HepG2 (cell line): ENCODE measurements at places on chromosomes 5 and 9.
A peak's percentile ranks its signal among the peaks of the same experiment; 100 is the strongest.

GRCh38 chr9:128106940-128107467, 20.5 kb downstream of the PTGES2 start:
- DNase-seq, result no peak

DNA sequence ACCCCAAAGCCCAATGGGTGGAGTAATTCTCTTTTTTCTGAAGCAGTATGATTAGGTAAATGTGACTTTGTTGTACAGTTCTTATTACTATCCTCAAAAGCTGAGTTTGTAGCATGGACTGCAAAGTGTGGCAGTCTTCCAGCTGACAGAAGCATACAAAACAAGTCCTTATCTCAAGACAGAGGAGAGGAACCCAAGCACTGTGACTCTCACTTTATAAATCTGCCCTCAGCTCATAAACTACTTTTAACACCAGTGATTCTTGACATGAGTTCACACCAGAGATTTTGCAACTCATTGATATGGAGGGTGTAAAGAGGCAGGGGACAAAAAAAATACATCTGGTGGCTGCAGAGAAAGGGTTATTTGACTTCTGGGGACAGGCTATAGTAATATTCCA, 251.6 kb downstream of the NTRK2 start:
- DNase-seq, result no peak

DNA sequence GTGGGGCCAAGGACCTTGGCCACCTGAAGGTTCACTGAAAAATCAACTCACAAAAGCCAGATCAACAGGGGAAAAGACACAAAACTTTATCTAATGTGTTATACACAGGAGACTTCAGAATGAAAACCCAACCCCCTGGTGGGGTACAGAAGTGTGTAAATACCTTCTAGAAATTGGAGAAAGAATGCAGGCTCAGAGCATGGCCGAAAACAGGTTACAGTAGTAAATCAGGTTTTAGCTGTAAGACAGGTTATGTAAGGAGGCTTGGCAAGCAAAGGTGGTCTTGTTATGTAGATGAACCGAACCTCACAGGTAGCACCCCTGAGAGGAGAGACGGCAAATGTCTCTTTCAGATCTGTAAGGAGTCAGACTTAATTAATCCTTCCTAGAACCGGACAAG, 10.0 kb downstream of the CEMIP2 start:
- DNase-seq, result no peak

- peak; percentile 2 for DNase-seq
These were observed 236.4 kb downstream of the CAAP1 start for GRCh38 chr9:26656003-26656870.

GRCh38 chr5:71934322-71934721, 173.0 kb upstream of the MAP1B start:
- DNase-seq, result no peak
